Mammary epithelial cell (primary cell): ENCODE measurements at places on chromosomes 7 and 10. TPM values are rescaled to one million over a fixed set of nuclear protein-coding genes. Genes with fewer than 3 reads are reported as not detected.

Gene AOAH
- not detected in 2 replicates for total RNA-seq

Gene CUEDC2
- total RNA-seq: 49.5 and 65.4 TPM in 2 replicates

Gene LEP
- total RNA-seq: 1.0 TPM

Gene IDI2
- total RNA-seq: not detected

Gene MNX1
- 0.50 TPM for total RNA-seq

Gene SNX13
- total RNA-seq: 35.5 and 44.3 TPM in 2 replicates

Gene XRCC2
- 2.3 and 7.6 TPM in 2 replicates for total RNA-seq

Gene ANKRD30A
- total RNA-seq: not detected in 2 replicates

Gene TIMM23B
- 27.1 and 32.6 TPM in 2 replicates for total RNA-seq

Gene TUBAL3
- total RNA-seq: 0.17 TPM

Gene XPNPEP1
- 127 TPM for total RNA-seq

Gene NDUFA5
- total RNA-seq: 29.5 TPM

Gene SEC31B
- 4.7 TPM for total RNA-seq

Gene CALML3
- 173 TPM for total RNA-seq
